ENCODE measurements at places on chromosomes 1 and 21.

- no peak for DNase-seq
These were observed 157.0 kb upstream of the C21orf91 start for GRCh38 chr21:17976139-17976538.

GRCh38 chr1:112460615-112461014 lies 48.1 kb upstream of the WNT2B start:
- DNase-seq = no peak

DNA sequence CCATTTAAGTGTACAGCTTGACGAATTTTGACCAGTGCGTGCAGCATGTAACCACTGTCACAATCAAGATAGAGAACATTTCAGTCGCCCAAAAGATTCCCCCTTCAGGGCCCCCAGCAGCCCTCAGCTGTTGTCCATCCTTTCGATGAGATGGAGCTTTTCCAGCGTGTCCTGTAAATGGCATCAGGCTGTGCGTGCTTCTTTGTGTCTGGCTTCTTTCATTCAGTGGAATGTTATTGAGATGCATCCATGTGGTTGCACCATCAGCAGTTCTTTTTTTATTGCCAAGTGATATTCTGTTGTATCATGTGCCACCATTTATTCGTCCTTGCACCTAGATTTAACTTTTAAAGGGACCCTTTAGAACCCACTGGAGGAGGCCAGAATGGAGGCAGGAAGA lies 21.9 kb downstream of the UBE2Q1 start:
- no peak for DNase-seq

GRCh38 chr1:191343816-191344215 lies 814.4 kb upstream of the RGS18 start:
- DNase-seq = no peak

GRCh38 chr1:29352719-29353420 lies 116.5 kb downstream of the PTPRU start:
- no peak for DNase-seq

DNA sequence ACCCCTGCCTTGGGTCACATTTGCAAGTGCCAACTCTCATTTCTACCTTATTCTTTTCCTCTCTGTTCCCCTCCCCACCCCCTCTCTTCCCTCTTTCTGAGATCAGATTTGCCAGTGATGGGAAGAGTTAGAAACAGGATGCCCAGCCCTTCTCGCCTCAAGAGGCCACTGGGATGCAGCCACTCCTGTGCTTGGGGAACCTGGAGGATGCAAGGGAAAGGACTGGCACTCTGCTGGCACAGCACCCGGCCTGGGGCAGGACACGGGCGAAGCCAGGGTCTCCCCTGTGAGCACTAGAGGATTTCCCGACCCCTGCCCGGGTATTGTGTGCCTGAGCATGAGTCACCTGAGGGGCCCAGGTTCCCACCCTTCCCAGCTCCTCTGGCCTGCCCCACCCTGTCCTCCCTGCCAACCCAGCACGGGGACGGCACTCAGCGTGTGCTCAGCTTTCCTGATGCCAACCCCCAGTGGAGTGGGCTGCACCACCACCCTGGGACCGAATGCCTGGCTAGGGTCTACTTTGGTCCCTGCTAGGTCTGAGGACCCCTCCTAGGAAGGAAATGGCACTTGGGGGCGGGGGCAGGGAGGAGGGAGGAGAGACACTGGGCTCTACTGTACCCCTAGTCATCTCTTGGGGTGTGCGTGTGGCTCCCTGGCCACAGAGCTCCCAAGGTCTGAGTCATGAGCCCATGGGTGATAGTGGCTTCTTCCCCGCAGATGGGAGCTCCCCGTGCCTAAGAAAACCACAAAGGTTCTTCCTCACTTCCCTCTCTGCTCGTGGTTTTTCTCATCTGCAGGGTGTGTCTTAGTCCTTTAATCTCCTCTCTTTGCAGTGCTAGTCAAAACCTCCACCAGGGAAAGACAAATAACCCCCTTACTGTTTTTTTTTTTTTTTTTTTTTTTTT lies 12.4 kb downstream of the LMNA start:
- peak; percentile 61 for DNase-seq

DNA sequence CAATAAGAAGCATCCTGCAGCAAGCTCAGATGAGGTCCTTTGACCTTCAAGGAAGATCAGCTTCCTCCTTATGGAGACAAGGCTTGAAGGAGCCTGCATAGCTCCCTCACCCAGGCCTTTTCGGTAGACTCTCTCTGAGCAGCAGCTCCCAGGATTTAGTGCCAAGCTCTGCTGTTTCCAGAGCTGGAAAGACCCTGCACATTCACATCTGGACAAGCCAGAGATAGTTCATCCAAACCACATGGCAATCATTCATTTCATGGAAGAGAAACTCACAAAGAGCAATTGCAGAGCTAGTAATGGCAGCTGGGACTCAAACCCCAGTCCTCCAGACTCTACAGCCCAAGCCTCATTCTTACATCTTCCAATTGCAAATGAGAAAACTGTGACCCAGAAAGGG lies 76.4 kb upstream of the EDN2 start:
- no peak for DNase-seq

DNA sequence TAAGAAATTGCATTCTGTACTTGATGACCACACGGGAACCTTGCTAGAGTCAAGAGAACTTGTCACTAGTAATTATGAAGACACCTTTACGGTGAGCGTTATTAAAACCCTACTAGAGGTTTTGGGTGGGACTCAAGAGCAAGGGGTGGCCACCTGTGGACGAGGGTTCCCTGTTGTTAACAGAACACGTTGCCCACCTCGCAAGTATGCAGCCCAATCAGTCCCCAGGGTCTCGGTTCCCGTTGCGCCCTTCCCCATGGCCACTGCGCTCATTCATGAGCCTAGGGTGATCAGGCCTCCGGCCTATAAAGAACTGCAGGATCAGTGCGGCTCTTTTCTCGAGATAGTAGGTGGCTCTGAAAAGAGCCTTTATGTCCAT lies 30.2 kb upstream of the RNF187 start:
- DNase-seq = no peak

All from activated CD8-positive, alpha-beta memory T cell treated with anti-CD3 and anti-CD28 coated beads for 4 hours (primary cell).